ENCODE measurements at places on chromosomes 12 and 14. TPM values are rescaled to one million over a fixed set of nuclear protein-coding genes. Genes with fewer than 3 reads are reported as not detected.

BCL11B gene
- total RNA-seq, result 2.6 TPM

DNA sequence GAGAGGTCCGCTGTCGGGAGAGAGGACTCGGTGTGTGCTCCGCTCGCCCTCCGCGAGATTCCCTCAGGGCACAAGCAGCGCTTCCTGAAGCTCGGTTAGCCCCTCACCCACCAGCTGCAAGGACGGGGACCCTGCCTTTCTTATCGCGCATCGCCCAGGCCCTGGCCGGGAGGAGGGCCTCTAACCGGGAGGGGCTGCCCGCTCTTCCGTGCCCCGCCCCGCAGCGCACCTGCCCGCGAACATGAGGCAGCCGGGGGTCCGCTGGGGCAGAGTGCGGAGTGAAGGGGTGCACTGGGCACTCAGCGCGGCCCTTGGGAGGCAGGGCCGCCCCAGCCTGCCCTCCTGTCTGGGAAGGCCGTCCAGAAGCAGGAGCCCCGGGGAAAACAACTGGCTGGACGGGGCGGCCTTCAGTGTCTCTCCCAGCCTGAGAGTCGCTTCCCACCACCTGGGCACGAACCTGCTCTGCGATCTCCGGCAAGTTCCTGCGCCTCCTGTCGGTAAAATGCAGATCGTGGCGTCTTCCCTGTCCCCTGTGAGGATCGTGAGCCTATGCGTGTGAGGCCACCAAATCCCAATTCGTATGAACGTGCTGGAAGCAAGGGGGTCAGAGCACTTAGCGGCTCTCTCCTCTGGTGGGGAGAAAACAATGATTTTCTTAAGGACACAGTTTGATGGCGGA lies 28.0 kb upstream of the ADIPOR2 start:
- H3K4me3 ChIP-seq, result no peak overlapping the region
- no peaks in the 10 kb centered on the region for H3K36me3 ChIP-seq
- H3K27me3 ChIP-seq, result no peaks in the 10 kb centered on the region
- H3K4me1 ChIP-seq, result peaks cover 5% of the 10 kb centered on the region

DNA sequence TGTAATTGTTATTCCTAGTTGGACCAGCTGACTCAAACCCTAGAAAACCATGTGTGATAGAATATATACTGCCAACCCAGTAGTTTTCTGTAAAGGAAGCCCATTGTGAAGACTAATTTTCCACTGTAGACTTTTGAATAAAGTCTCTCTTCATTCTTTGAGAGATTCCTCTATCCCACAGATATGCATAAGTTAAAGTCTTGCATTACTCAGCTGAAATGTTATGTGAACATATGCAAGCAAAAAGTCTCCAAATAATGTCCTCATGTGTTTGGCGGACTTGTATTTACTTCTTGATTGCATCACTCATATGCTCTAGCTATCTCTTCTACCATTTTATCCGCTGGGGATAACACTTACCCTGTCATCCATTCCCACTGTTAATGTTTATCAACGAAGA lies 35.1 kb upstream of the OTOGL start:
- no peaks in the 10 kb centered on the region for H3K27me3 ChIP-seq
- no peaks in the 10 kb centered on the region for H3K4me1 ChIP-seq
- no peak overlapping the region for H3K27ac ChIP-seq
- H3K36me3 ChIP-seq, result no peaks in the 10 kb centered on the region

GRCh38 chr14:61140271-61140670 lies 140.9 kb downstream of the TMEM30B start:
- no peak overlapping the region for H3K27ac ChIP-seq
- H3K4me3 ChIP-seq, result no peak overlapping the region
- H3K36me3 ChIP-seq, result no peaks in the 10 kb centered on the region
- H3K27me3 ChIP-seq, result no peaks in the 10 kb centered on the region
- no peak for DNase-seq
- H3K4me1 ChIP-seq, result peaks cover 9% of the 10 kb centered on the region

GRCh38 chr14:60722357-60723115 lies 1.6 kb downstream of the SIX4 start:
- 0 out of 2 replicates have a peak overlapping the region, but pooled peaks have one; percentile 9 for H3K27ac ChIP-seq
- peak overlapping the region; percentile 67 for H3K4me3 ChIP-seq
- peak; percentile 49 for DNase-seq
- peaks cover 25% of the 10 kb centered on the region for H3K36me3 ChIP-seq
- H3K27me3 ChIP-seq, result no peaks in the 10 kb centered on the region

- no peaks in the 10 kb centered on the region for H3K4me1 ChIP-seq
- DNase-seq, result no peak
- no peak overlapping the region for H3K27ac ChIP-seq
- peaks cover 14% of the 10 kb centered on the region for H3K27me3 ChIP-seq
These were observed 23.9 kb upstream of the C14orf180 start for GRCh38 chr14:104555430-104556255.

DNA sequence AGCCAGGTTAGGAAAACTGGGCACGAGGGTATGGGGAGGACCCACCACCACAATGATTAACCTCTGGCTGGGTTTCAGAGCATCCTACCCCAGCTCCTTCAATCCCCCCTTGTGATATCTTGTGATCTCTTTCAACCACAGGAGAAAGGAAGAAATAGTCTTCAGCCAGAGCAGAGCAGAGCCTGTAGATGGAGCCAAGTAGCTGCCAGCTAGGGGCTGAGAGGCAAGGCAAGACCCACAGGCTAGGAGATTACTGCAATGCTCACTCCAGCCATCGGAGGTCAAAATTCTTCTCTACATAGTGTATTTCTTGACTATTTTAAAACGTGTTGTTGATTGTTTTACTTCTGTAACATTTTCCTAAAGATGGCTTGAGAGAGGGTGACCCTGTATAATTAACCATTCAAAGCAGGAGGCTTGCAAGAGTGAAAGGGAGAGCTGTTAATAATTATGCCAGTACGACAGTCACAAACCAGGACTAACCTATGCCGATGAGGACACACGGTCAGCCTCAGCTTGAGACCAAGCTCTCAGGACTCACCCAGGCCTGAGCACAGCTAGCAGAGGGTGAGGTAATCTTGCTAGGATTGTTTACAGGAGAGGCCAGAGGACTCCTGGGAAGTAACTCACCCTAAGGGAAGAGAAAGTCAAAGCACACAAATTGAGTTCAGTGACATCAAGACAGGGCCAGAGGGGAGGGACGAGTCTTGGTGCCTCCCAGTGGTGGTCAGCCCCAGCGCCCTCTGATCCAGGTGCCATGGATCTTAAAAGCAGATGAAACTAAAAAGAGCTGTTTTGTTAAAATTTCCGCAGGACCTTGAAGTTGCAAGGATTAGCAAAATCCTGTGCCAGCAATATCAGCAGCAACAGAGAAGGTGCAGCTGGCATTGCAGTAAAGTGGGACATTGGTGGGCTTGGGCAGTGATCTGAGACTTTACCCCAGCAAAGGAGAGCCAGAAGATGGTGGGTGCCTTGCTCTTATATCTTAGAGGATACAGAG lies 29.8 kb upstream of the CDKN3 start:
- no peaks in the 10 kb centered on the region for H3K4me1 ChIP-seq
- no peak overlapping the region for H3K27ac ChIP-seq
- no peaks in the 10 kb centered on the region for H3K27me3 ChIP-seq
- peak; percentile 48 for DNase-seq
- H3K36me3 ChIP-seq, result no peaks in the 10 kb centered on the region

DNA sequence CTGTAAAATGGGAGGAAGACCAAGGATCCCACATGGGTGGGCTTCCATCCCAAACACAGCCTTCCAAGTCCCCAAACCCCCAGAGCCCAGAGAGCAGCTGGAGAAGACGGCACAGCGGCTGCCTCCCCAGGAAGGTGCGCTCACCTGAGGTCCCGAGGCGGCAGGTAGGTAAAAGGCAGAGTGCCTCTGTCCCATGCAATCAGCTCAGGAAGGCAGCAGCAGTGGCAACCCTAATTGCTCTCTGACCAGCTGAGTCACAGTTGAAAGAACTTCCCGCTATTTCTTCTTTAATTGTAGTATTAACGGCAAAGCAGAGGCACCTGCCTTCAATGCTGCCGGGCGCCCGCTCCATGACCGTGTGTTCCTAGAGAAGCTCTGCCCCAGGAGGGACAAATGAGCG lies 91.1 kb upstream of the BCL11B start:
- H3K4me1 ChIP-seq, result no peaks in the 10 kb centered on the region
- H3K36me3 ChIP-seq, result no peaks in the 10 kb centered on the region
- no peak overlapping the region for H3K4me3 ChIP-seq
- H3K27ac ChIP-seq, result no peak overlapping the region

DNA sequence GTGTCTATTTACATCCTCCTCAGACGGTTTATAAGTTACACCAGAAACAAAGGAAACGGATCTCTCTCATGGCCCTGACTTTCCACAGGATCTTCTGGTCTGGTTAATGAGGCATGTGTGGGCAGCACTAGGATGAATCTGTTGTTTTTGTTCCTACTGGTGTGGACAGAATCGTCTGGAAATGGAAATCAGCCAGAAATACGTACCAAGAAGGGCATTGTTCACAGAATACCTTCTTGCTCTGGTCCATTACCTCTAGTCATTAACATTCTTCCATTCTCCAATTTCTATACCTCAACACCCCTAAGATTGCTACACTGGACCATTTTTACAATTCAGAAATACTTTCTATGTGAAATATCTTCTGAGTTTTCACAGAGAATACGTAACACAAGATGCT lies 86.0 kb downstream of the TPH2 start:
- no peak overlapping the region for H3K4me3 ChIP-seq
- H3K36me3 ChIP-seq, result no peaks in the 10 kb centered on the region
- H3K27ac ChIP-seq, result no peak overlapping the region
- H3K4me1 ChIP-seq, result no peaks in the 10 kb centered on the region
- no peaks in the 10 kb centered on the region for H3K27me3 ChIP-seq
